ENCODE measurements at places on chromosomes 2 and 18.

GRCh38 chr18:60391571-60392226, 19.1 kb upstream of the MC4R start:
- DNase-seq: no peak

- DNase-seq: no peak
Observed at GRCh38 chr18:3910512-3910911, 460.5 kb downstream of the TGIF1 start.

DNA sequence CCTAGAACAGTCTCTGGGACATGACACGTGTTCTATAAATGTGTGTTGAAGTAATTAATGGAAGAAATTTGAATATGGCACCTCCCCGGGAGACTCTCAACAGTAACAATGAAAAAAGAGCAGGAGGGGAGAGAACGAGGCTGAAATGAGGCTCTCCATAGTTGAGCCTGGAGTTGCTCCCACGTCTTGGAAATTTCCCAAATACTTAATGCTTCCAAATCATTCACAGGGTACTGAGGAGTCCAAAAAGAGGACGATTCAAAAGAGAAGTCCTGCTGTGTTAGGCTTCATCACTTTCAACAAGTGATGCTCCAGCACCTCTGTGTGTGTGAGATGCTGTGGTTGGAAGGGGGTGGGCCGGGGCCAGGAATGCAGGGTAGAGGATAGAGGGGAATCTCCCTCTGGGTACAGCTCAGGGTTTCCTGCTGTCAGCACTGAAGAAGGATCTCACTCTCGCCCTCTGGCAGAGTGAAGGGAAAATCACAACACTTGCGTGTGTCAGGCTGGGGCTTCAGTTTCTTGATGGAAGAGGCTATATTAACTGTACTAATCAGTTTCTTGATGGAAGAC, 18.1 kb upstream of the ZNF407 start:
- DNase-seq: no peak

DNA sequence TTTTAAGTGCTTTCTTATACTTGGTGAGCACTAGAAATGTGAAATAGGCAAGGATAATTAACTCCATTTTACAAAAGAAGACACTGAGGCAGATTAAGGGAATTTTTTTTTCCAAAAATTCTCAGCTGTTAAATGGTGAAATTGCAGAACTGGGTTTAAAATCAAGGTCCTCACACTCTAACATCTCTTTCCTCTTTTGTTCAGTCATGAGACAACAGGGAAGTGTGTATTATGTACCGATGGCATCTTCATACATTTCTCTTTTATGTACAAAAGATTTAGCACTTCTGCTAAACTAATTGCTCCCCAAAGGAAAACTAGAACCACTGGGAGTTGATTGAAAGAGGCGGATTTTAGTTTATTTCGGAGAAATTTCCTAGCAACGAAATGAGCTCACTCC, 203.0 kb downstream of the SETBP1 start:
- no peak for DNase-seq

DNA sequence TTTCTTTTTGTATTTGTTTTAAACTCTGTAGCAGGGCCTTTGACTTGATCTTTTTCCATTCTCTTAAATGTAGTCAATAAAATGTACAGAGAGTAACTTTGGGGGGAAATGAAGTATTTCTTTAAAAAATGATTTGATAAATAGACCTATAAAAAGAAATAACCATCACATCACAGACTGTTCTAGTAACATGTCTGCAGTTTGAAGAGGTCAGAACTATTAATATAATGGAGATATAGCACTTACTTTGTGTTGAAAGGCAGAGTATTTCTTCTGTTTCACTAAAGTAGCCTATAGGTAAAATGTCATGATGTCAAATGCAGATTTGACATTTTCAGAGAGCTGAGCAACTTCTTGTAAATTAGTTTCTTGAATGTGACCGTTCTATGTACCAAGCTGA, 55.7 kb upstream of the FAM237A start:
- no peak for DNase-seq

GRCh38 chr18:46849007-46849406, 68.3 kb downstream of the PIAS2 start:
- no peak for DNase-seq

GRCh38 chr2:239534581-239535412, 134.0 kb upstream of the HDAC4 start:
- no peak for DNase-seq
